Mucosa of descending colon (tissue), 3 donors: ENCODE measurements at places on chromosomes 11 and 22. TPM values are rescaled to one million over a fixed set of nuclear protein-coding genes. Genes with fewer than 3 reads are reported as not detected.

CCDC89 gene
- 4.1 TPM for total RNA-seq

PICALM gene
- 174 TPM for total RNA-seq

GRCh38 chr22:27094633-27095308 lies 437.4 kb downstream of the MIAT start:
- no peak for DNase-seq

- no peak for DNase-seq
These were observed 10.6 kb upstream of the TPH1 start for GRCh38 chr11:18056561-18057181.

- DNase-seq = no peak
These were observed 131.4 kb downstream of the TENM4 start for GRCh38 chr11:79309407-79309806.

- no peak for DNase-seq
These were observed 275.3 kb downstream of the ETS1 start for GRCh38 chr11:128311742-128312719.

DNA sequence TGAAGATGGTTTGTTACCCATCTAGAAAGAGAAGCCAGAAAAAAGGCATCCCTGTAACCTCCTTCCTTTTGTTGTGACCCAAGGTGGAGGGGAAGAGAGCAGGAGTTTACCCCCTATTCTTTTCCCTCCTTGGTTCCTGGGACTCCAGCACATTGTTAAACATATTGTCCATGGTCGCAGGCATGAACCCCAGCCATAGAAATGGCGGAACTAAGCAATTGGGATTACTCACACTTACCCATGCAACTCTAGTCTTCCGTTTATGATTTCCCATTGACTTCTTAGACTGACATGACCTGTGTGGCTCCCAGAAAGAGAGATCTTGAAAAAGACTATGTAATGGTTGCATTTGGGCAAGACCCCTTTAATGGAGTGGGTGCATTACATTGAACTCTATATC lies 45.4 kb downstream of the OR4C46 start:
- DNase-seq = no peak

GRCh38 chr22:27952091-27952490 lies 33.0 kb upstream of the PITPNB start:
- no peak for DNase-seq

- no peak for DNase-seq
These were observed 68.2 kb downstream of the SYT13 start for GRCh38 chr11:45217991-45218390.
